ENCODE measurements at places on chromosomes 3 and 15.

DNA sequence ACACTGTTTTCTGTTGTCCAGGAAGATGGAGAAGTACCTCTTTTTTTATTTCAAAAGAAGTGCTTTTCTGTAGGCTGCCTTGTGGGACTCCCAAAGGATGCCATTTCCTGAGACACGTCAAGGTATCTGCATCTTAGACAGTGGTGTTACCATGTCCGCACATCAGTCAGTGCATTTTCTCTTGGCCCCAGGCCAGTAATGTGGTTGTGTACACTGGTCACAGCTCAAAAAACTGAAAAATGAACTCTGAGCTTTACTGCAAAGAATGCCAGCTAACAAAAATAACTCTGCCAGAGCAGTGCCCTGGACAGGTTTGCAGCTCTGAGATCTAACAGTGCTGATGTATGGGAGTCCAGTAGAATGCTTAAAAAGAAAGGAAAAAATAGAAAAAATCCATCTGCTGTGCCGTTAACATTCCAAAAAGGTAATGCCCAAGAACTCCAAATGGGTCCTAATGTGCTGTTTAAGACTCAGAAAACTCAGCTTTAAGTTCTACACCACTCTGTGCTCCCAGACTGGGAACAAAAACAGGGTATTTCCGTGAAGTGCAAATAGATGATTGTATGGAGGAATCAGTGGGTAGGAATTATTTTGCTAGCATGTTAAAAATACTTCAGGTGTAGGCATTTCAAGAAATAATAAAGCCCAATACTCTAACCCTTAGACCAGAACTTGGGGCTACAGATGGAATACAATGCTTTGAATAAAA lies 315.9 kb downstream of the FEZF2 start:
- no peak for DNase-seq

DNA sequence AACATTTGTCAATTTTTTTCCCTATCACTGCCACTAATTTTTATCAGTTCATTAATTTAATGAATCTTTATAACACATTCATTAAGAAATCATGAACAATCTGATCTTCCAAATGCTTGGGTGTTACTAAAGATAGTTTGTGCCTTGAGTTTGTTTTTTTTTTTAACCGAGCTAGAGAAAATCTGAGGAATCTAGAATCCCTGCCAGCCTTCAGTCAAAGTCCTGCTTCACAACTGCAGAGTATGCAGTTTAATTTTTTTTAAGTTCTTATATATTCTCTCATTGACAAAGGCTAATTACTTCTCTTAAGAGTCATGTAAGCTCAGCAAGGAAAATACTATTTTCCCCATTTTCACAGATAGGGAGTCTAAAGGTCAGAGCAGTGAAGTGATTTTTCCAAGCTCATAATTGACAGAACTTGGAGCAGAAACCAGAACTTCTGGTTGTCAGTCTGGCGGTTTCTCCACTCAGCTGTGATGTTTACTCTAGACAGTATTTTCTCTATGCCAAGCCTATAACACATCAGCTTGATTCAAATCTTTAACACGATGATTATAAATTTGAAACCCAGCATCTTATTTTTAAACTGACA lies 55.7 kb downstream of the TNIK start:
- no peak for DNase-seq

DNA sequence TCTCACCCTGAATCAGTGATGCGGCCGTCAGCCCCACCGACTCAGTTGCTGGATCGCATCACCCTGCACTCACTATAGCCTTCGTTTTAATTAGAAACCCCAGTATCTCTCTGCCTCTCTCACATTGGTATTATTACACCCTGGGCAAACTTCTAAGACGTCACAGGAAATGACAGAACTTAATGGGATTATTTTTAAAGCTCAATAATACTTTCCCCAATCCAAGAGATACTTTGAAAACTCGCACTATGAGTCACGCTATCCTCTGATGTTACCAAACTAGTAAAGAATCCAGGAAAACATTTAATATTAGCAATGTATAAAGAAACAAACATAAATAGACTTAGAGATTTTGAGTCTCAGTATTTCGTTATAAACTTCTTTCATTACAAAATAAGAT lies 36.6 kb downstream of the RUBCN start:
- no peak for DNase-seq

DNA sequence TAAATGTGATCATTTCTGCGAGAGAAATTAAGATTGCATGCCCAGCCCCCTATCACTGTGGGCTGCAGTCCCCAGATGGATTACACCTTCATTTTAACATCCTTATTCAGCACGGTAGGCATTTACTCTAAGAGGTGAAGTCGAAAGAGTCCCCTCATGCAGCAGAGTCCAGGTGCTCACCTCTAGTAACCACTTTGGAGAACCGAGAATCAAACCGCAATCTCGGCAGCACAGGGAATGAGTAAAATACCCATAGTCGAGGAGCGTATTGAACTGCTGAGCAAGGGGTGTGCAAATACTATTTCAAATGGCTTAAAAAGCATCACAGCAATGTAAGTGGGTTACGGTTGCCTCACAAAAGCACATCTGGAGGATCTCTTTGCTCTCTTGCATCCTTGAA lies 298.6 kb upstream of the ICE2 start:
- DNase-seq, result no peak

- DNase-seq, result no peak
Observed at GRCh38 chr3:53180305-53181023, 19.5 kb downstream of the PRKCD start.

GRCh38 chr15:90016721-90017120 lies 15.6 kb downstream of the ZNF710 start:
- DNase-seq, result no peak

- no peak for DNase-seq
Observed at GRCh38 chr3:3071136-3071535, 39.0 kb downstream of the IL5RA start.
